T1000 (cell line): ENCODE measurements at places on chromosomes 2 and 18.

DNA sequence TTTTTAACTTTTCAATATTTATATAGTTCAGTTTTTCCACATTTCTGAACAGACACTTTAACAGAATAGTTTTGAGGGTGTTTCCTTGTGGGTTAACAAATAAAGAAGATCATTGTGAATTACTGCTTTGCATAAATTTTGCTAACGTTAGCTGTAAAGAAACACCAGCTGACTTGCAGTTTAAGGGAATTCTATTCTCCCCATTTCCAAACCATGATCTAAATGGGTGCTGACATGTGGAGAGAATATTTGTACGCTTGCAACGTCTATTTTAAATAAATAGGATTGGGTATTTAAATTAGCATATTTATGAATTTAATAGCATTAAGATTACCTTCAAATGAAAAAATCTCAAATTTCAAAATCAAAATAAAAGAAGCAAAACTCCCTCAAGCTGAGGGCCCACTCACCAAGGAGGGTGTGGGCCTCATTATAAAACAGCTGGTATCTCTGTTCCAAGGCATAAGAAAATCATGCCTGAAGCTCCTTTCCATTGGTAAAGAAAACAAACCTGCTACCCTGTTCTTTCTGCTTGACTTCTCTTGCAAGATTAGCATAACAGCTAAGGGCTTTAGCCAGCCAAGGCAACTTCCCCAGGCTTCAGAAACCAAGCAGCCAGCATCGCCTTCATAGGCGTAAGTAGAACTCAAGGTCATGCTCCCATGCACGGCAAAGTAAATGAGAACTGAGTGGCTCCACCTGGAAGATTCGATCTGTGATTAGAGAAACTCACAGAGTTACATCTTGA lies 3.2 kb downstream of the MRO start:
- no peak for DNase-seq

GRCh38 chr2:17076533-17076932 lies 410.9 kb upstream of the CYRIA start:
- DNase-seq, result no peak

DNA sequence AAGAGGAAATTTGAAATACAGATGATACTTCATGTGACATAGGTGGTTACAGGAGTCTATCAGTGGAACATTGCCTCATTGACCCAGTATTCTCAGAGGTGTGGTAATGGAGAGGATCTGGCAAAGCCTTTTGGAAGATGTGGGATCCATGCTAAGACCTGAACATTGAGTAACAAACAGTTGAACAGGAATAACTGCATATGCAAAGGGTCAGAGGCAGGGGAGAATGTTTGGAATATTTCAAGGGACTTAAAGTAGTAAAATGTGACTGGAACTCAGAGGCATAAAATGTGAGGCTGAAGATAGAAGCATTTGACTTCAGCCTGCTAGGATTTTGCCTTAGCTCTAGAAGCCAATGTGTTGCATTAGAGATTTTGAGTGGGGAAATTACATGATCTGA lies 300.2 kb upstream of the ETAA1 start:
- DNase-seq, result no peak

DNA sequence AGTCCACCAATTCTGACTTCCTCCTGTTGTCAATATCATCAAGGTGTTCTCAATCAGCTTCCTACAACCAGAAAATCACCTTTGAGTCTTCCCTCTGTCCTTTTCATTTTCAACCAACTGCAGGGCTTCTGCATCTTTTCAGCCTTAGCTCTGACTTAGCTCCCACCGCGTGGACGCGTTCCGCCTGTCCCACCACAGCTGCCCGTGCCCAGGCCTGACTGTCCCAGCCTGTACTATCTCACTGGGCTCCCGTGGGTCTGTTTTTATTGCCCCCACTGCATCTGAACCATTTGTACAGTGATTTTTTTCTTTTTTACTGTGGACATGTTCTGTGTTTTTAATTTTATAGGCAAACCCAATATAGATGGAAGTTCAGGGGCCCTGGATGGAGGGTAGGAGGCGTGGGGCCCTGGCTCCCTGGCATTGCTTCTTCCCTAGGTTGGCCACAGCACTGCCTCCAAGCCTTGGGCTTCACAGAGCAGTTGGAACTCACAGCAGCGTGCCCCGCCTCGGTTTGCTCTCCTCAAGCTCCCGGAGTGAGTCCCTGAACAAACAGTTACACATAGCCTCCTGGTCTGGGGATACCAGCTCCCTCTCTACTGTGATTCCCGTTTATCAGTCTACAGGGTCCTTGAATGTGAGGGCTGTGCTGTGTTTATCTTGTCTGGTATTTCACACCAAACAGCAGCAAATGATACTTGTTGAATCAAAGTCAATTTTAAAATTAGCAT lies 280.6 kb upstream of the PXDN start:
- no peak for DNase-seq
